ENCODE measurements at places on chromosomes 13 and 19.

DNA sequence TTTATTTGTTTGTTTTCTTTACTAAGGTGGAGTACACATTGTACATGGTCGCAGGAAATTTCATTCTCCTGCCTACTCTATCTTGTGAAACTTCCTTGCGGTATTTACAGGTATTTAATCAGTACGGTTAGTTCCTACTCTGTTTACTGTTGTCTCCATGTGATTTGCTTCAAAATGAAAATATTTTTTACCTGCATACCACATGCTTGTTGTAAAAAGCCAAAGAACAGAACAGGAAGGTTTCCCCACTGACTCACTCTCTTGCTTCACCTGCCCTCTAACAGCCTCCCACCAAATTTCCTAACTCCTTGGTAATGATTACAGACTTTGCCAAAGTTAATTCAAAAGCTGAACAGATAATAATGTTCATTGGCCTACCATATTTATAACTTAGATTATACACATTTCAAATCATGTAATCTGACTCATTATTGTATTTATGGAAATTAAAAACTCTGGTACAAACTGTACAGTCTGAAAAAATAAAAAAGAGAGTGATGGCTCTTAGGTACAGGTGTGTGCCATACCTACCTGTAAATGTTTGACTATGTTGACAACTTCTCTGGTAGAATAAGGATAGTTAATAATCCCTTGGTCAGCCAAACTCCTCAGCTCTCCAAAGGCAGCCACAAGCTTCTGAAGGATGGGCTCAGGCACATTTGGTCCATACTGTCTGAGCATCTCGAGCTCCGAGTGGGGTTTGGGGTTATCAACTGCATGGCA lies 239.9 kb downstream of the VWA8 start:
- no peak for DNase-seq

DNA sequence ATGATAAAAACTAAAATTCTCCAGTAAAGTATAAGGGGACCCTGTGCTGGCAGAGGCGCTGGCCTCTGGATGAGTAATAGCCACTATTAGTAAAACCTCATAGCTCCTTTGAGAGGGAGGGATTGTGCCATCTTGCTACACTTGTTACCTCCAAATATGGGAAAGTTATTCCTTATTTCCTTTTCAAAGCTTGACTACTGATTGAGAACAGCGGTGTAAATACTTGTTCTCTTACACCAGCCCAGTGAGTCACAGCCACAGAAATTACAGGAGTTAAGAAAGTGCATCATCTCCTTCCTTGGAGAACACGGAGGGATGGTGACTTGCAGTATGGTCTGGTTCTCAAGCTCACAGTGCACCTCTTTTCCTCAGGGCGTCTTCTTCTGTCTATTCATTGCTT lies 379.0 kb downstream of the EFNB2 start:
- DNase-seq: no peak

DNA sequence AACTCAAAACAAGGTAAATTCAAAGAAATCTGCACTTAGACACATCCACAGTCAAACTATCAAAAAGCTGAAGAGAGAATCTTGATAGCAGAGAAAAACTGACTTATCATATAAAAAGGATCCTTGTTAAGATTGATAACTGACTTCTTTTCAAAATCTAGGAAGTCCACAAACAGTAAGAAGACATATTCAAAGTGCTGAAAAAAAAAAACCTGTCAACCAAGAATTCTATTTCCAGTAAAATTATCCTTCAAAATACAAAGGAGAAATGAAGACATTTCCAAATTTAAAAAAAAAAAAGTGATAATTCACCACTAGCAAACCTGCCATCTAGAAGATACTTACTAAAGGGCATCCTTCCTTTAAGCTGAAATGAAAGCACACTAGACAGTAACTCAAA lies 15.0 kb downstream of the VWA8 start:
- no peak for DNase-seq

GRCh38 chr13:60957816-60958215 lies 457.8 kb downstream of the PCDH20 start:
- DNase-seq: no peak

DNA sequence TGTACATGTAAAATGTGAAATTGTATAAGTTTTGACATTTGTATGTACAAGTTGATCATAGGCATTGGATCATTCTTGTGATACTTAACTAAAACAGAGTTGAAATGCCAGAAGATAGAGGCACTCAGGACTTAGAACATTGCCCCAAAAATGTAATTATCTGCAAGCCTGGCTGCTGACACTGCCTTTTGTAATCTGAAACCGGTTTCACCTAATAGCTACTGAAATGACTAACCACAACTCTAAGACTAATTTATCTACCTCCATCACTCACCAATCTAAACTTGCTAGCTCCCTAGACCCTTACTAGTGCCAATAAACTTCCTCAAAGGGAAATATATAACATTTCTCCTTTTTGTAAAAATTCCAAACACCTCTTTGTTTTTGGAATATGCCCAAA lies 2596.2 kb downstream of the PCDH9 start:
- DNase-seq: no peak

GRCh38 chr13:24938966-24939365 lies 157.0 kb upstream of the PABPC3 start:
- DNase-seq: no peak

DNA sequence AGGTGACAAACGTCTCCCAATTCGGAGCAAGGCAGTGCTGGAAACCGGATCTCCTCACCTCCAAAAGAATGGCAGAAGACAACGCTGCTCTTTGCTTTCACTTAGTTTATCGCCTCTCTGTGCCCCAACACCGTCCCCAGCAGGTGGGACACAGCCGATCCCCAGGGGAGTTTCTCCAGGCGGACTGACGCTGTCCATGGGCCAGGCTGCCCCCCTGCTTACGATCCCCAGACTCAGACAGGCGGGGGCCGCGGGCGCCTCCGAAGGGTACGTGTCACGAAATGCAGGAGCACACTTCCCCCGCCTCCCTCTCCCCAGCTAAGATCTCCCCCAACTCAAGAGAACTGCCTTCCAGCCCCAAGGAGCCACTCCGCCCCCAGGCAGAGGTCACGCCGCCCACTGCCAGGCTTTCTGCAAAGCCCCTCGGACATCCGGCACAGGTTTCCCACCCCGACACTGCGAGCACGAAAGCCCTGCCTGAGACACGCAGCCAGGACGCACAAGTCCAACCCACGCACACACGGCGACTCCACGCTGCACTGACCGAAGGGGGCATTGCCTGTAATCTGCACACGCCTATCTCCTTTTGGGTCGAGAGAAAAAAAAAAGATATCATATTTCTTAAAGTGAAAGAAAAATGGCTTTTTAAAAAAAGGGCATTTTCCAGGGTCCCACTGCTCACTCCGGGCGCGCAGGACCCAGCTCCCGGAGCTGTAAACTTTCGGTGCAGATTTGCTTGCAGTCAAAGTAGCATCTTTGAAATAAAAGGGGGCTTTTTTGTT lies 2.0 kb downstream of the SPRY2 start:
- DNase-seq: peak; percentile 82

DNA sequence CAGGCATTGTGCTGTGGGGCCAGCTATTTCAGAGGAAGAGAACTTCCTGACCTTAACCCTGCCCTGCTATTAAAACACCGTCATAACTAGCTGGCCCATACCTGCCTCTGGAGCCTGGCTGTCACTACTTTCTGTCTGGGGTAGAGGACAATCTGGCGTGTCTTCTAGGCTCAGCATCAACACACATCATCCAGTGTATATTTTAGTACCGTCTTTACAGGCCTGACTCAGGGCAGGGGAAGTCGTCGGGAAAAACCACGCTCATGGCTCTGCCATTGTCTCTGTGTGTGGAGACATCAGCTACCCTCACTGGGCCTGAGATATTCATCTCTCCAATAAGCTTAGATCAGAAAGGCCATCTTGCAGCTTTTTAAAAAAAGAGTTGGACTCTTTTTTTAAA lies 151.1 kb downstream of the KATNAL1 start:
- DNase-seq: no peak

DNA sequence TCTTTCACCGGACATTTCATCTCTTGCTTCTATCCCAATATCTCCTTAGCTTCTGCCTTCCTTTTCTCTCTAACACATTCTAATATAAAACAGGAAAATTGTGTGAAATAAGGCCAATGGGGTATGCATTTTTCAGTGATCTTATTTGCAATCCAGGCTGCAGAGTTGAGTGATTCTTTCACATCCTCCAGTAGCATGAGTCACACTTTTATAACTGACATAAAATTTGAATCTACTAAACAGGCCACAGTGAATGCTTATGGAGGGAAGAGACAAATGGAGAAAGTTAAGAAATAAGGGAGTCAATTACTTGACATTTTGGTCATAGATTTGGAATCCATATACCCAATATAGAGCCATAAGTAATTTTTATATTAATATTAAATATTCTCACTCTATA lies 1037.0 kb upstream of the SPRY2 start:
- no peak for DNase-seq

DNA sequence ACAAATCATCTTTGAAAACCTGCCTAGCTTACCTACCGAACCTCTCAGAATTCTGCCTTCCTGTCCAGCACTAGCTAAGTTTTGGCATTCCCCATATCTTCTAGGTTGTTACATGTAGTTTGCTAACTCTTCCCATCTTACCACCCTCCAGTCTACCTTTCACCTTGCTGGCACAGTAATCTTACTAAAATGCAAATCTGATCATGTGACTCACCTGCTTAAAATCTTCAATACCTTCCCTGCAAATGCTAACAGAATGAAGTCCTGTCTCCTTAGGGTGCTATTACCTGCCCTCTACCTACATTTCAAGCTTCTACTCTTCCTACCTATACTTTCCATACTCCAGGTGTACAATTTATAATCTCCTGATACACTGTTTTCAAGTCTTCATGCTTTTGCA lies 30.4 kb downstream of the INTS6 start:
- no peak for DNase-seq

- no peak for DNase-seq
Measured at GRCh38 chr19:875265-875879, 15.9 kb downstream of the CFD start.

DNA sequence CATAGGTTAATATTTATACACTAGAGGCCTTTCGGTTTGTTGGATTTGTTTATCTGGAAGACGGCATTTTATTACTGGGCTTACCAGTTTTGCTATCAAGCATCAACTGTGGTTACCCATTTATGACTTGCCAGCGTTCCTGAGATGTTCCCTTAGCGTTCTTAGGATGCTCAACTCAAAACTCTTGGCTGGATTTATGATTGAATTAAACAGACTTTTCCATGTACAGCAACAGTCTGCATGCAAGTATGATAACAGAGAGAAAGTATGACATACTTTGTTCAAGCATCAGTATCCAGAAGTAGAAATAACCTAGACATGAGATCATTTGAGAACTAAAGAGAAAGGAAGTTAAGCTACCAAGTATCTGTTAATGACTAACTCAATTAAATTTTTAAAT lies 29.9 kb upstream of the RNF113B start:
- no peak for DNase-seq

DNA sequence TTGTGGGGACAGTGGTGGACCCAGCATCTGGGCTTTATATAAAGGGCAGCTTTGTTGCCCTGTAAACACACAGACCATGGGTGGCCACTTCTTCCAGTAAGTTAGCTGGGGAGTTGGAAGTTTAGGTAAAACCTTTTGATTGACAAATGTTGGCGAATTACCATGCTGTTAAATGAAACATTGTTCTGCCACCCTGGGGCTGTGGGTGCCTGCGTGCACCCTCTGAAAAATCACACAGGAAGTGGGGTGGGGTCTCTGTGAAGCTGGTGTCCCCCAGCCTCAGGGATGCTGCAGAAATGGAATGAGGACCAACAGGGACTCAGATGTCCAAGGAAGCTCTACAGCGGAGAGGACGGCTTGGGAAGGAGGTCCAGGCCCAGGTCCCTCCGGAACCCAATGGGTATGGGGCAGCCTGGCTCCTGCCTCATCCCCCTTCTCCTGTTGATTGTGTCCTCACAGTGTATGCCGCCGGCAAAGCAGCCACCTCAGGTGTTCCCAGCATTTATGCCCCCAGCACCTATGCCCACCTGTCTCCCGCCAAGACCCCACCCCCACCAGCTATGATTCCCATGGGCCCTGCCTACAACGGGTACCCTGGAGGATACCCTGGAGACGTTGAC lies 2.8 kb upstream of the USF2 start:
- DNase-seq: no peak

DNA sequence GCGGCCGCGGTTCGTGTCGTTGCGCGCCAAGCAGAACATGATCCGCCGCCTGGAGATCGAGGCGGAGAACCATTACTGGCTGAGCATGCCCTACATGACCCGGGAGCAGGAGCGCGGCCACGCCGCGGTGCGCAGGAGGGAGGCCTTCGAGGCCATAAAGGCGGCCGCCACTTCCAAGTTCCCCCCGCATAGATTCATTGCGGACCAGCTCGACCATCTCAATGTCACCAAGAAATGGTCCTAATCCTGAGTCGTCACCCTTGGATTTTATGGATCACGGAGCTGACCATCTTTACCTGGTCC lies 475 bp downstream of the MRPL57 start:
- DNase-seq: no peak

- DNase-seq: no peak
Measured at GRCh38 chr19:44972802-44973201, 17.6 kb downstream of the CLPTM1 start.

GRCh38 chr13:41488124-41488523 lies 30.8 kb downstream of the RGCC start:
- DNase-seq: no peak

DNA sequence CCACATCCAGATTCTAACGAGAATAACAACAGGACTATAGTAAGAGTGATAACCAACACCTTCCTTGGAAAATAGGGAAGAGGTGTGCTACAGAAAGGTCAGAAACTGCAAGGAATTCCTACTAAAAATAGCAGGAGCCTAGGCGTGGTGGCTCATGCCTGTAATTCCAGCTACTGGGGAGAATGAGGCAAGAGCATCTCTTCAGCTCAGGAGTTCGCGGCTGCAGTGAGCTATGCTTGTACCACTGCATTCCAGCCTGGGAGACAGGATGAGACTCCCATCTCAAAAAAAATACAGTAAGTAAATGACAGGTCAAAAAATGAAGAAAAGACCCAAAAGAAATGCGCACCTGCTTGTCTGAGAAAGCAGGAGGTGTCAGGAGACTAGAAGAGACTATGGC lies 101.5 kb upstream of the TSHZ3 start:
- no peak for DNase-seq

DNA sequence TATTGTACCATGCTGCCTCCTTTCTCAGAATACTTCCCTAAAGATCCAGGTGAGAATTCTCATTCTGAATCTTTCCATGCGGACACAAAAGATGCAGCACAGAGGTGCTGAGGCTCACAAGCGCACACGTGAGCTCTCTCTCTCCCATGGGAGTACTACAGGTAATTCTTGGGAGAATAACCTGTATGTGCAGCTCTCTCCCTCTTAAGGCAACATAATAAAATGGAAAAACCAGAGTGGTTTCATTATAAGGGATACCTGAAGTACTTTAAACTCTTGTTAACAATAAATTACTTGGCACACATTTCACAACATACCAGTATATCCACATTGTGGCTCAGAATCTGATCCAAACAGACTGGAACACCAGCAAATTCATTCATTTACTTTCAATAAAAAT lies 40.4 kb downstream of the INTS6 start:
- no peak for DNase-seq
